ENCODE measurements at places on chromosomes 5 and 9.

GRCh38 chr5:168218746-168219145, 72.7 kb upstream of the WWC1 start:
- no peak for DNase-seq

DNA sequence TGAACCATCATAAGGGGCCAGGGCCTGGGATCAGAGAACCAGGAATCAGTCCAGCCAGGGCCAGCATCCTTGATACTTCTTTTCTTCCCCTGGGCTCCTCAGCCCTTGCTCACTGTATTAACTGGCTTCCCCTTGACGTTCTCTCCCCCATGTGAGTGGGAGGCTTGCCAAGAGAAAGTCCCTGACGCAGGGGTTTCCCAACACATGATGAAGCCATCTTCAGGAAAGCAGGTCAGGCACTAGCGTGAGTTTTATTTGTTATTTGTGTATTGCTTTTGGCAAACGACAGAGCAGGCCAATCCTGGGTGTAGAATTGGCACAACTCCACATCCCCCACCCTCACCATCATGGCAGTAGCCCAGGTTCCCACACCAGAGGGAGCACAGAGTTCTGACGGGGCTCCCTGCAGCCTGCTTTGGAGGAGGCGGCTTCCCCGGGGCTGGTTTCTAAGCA, 165.5 kb upstream of the NFIL3 start:
- DNase-seq = no peak

DNA sequence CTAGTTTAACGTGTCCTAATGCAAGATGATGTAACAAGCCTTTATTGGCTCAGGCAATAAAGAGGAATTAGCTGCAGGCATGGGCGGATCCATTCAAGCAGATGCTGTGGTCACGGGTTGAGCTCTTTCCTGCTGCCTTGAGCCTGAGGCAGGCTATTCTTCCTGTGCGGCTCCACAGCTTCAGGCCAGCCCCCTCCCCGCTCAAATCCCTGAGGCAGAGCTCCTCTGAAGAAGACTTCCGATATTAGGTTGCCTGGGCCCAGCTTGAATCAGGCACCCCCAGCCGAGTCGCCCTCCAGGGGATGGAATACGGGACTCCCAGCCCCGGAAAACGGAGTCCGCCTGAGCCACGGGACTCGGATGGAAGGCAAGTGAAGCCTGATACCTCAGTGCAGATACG, 95.0 kb upstream of the RUFY1 start:
- DNase-seq = no peak

GRCh38 chr5:95631255-95631958, 11.5 kb downstream of the GPR150 start:
- no peak for DNase-seq

DNA sequence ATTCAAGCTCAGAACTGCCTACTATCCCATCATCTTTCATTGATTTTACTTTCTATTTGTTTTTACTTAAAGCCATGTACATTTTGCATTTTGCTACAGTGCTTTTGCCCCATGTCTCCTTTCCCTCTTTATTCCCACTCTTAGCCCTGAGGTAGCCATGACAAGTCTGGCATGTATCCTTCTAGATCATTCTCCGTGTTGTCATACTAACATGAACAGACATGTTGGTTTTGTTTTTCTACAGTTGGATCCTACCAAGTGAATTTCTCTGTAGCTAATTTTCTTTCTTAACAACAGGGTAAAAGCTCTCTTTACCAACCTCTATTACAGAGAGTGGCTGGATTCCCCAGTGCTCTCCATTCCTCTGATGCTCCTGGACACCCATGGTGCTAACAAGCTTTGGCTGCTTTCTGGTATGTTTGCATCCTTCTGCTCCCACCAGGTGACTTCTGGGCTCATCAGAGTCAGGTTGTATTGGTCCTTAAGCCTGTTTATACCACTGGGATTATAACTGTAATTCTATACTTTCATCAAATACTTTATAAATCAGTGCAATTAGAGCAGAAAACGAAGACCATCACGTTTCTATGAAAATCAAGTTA, 38.8 kb upstream of the BOD1 start:
- no peak for DNase-seq

DNA sequence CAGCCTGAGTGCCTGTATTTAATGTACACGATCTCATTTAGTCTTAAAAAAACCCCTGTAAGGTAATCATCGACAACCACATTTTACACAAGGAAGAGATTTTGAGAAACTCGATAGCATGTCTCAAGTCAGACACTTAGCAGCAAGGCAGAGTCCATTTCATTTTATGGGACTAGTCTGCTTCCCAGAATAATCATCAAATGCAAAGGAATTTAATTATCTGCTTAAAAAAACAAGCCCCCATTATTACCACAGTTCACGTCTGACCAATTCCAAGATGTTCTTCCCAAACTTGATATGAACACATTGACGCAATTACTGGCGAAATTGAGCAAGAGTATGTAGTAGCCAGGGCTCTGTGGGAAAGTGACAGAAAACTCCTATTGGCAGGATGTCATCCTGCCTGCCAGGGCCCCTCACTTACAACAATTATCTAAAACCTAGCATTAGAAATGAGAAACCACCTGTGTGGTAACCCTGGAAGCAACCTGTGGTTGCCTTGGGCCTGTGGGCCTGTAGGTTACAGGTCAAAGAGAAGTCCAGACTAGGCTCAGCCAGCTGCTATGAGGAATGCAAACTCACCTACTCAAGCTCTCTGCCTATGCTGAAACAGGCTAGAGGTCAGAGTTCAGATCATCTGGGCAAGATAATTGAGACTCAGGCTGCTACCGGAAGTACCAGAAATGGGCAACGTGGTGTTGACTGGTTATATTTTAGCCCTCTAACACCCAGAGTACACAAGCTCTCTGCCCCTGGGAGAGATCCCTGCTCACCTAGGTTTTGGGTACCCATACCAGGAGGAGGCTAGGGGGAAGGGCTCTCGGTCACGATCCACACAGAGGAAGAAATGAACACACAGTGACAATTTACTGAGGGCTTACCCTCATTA, 1.6 kb downstream of the B4GALT1 start:
- no peak for DNase-seq

DNA sequence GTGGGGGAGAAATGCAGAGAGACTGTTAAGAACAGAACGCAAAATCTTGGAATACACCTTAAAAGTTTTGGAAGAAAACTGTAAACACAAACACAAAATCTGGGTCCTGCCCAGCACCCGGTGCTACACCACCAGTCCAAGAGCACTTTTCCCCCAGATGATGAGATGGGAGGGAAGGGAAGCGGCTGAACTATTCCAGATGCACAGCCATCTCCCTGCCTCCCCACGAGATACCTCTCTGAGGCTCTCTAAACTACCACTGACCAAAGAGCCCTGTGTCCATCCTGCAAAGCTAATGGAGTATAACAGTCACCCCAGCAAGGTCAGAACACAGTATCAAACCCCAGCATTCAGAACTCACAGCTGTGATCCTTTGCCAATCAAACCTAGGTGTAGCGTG, 8.0 kb downstream of the SPARC start:
- no peak for DNase-seq

DNA sequence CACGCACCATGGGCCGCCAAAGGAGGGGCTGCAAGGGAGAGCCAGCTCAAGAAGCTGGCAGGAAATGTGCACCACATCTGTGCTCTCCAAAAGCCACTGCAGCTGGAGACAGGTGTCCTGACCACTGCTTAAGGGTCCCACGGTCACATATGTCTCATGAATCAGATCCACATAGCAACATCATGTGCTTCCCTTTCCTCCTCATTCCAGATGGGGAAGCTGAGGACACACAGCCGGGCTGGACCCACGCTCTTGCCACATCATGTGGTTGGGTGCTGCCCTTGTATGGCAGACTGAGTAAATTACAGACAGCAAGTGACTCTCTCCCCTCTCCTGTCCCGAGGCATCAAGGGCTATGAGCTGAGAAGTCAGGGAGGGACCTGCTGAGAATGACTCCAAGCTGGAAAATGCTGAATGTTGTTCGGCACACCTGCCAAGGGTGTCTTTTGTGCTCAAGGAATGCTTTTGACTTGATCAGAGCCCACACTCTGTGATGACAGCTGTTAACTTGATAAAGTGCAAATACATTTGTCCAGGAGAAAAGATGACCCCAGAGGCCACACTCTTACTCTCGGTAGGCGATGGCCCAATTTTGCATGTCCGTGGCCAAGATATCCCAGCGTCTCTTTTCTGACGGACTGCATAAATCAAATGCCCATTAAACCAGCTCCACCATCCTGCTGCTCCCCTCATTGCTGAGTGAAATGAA, 58.2 kb downstream of the NSUN2 start:
- DNase-seq = no peak

- no peak for DNase-seq
Observed at GRCh38 chr5:81180780-81181460, 52.2 kb upstream of the CKMT2 start.

GRCh38 chr5:146334074-146334533, 4.5 kb upstream of the POU4F3 start:
- DNase-seq = no peak
